ENCODE measurements at places on chromosomes 3 and 15.

DNA sequence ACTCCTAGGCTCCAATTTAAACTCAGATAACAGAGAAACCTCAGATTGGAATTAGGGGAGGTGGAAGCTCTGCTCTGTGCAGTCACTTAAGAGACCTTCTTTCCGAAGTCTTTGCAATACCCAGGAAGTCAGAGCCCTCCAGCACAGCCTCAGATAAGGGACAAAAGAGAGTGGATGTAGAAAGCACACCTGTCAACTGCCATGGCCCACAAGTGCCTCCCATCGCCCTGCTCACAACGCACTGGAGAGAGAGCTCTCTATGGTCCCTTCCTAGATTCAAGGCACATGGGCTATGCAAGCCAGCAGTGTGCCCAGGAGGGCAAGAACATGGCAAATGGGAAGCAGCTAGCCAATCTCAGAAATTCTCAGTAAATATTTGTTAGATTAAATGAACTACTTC is 47.3 kb upstream of the TBL1XR1 start:
- no peak for DNase-seq

DNA sequence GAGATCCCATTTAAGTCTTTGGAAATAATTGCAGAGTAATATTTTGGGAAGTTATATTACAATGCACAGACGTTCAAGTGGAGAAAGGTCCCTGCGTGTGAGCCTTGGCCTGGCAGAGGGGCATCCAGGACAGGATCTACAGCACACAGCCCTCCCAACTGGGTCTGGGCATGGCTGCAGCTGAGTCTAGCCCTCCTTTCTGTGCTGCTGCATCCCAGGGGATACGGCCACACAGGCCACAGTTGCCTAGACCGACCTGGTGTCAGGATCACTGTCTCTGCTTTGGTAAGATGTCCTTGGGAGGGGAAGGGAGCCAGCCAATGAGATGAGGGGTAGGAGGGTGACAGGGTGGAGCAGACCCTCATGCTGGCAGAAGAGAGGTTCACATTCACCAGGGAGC is 46.1 kb downstream of the APBA2 start:
- no peak for DNase-seq

DNA sequence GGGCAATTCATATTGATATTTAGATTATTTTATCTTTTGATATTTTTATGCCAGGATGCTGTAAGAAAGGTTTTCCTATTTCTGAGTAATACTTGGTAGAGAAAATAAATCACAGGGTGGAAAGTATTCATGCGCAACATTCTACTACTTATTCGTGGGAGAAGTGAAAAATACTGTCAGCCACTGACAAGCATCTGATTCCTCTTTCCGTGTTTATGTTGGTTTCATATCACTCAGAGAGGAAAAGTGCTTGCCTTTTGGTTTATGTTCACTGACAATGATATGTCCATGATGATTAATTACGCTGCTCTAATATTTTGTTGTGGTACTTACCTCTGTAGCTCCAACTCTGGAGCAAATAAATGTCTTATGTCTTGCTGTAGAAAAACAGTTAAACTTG is 429.4 kb downstream of the EDEM1 start:
- DNase-seq: no peak

DNA sequence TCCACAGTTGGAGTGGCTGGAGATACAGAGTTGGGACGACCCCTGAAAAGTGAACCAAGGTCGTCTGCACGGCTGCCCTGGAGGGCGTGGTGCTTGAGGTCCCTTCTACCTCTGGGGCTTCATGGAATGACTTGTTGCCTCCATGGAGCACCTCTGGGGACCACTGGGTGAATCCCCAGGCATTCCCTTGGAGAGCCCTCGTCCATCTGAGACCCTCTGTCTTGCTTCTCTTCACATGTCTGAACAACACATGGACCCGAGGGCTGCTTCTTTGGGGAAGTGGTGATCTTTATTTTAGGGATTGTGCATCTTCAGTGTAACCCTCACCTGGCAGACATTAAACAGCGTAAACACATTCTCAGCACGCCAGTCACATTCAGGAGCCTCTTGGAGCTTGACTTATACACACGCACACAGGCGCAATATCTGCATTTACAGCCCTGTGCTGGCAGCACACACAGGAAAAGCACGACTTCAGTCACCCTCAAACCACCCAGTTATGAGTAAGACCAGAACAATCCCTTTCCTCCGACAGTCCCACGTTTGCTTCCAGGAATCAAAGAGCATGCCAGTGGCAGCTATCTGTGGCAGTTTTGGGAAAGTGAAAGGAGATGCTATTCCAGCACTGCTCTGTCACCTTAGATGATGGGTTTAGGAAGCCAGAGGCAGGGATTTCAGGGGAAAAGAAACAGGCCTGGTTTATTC is 12.6 kb downstream of the FAM107A start:
- no peak for DNase-seq

- no peak for DNase-seq
These were observed 50.9 kb downstream of the MYL3 start for GRCh38 chr3:46812237-46812791.

DNA sequence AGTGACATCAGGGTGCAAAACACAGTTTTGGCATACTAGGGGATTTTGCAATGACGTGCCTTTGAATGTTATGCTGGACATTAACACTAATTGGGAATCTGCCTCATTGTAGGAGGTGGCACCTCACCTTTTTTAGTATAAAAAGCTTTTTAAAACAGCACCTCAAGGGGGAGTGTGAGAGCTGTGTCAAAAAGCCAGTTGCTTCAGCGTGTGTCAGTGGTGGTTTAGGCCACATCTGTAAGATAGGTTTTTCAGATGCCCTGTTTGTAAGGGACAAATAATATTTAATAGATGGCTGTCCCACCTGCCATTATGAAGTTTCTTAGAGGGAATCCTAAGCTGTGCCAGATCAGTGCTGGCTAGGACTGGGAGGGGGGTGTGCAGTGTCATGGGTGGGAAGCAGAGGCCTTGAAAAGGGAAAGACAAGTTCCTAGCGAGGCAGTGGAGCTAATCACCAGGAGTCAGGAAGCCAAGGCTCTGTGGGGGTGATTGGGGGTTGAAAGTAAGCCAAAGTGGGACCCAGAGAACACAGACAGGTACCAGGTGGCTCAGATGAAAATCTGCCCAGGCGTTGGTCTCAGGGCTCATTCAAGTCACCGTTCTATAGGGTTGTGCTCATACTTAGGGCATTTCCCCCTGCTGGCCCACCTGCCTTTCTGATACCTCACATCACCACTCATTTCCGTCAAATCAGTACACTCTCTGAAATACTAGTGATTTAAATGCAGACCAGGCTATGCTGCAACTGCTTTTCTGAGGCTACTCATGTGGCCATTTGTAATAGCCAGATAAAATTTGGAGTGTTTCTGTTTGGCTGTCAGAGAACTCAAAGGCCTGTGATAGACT is 120.5 kb downstream of the BBX start:
- no peak for DNase-seq

- DNase-seq: peak; percentile 41
These were observed 16.3 kb downstream of the BMF start for GRCh38 chr15:40092256-40092978.

- no peak for DNase-seq
These were observed 774.4 kb downstream of the SI start for GRCh38 chr3:164303894-164304293.

- DNase-seq: no peak
These were observed 53.6 kb upstream of the RPL35A start for GRCh38 chr3:197896421-197896820.

GRCh38 chr15:38190501-38190900 is 62.1 kb upstream of the SPRED1 start:
- no peak for DNase-seq

DNA sequence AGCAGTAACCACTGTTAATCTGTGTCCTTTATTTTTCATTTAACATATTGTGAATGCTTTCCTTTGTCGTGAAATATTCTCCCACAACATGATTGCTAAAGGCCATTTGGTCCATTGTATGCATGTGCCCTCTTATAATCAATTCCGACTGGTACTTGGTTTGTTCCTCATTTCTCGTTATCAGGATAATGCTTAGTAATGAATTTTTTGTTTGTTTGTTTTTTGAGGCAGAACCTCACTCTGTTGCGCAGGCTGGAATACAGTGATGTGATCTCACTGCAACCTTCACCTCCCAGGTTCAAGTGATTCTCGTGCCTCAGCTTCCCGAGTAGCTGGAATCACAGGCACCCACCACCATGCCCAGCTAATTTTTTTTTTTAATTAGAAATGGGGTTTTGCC is 22.0 kb downstream of the SPATA12 start:
- no peak for DNase-seq

GRCh38 chr15:39165020-39165706 is 415.7 kb upstream of the THBS1 start:
- no peak for DNase-seq

- DNase-seq: no peak
These were observed 928.9 kb upstream of the NR2F2 start for GRCh38 chr15:95401587-95401986.

DNA sequence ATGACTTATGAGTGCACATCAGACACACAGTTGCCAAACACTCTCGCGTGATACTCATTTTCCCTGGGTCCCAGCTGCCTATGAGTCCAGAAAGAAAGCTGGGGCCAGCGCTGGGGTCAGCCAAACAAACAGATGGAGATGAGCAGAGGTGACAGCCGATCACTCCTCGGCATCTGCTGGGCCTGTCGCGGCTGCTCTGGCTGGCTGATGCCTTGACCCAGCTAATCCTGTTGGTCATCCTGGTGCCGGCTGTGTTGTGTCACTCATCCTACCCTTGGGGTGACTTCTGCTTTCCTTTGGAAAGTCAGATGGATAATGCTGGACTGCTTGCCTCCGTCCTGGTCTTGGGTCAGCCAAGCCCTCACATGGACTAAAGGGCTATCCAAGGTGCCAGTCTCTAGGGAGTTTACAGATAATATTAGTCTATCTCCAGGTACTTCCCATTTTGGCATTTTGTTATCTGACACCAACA is 105.3 kb upstream of the PDZRN3 start:
- DNase-seq: no peak

DNA sequence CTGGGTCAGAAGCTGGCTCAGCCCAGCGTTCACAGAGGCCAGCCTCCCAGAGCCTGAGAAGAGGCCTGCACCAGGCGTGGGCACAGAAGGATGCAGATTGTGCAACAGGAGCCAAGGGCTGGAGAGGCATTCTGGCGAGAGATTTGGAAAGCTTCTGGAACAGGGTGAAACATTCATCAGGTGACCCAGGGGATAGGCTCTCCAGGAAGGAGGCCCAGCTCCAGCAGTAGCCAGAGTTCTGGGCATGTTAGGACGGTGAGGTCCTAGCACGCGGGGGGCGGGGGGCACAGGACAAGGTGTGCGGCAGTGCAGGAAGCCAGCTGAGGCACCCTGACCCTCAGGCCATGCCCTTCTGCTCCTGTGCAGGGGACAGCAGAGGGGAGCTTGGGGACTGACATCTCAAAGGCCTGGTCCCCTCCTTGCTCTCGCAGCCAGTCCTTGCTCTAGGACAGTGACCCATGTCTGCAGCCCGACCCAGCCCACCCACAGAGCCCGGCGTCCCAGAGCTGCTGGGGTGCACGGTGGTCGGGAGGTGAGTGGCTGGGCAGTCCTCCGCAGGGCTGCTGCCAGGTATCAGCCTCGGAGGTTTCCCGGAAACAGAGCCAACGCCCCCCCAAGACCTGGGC is 111.7 kb upstream of the KLF13 start:
- DNase-seq: no peak

GRCh38 chr15:89521605-89522004 is 25.2 kb upstream of the RHCG start:
- no peak for DNase-seq

GRCh38 chr3:11904157-11904556 is 57.5 kb upstream of the TAMM41 start:
- DNase-seq: no peak

DNA sequence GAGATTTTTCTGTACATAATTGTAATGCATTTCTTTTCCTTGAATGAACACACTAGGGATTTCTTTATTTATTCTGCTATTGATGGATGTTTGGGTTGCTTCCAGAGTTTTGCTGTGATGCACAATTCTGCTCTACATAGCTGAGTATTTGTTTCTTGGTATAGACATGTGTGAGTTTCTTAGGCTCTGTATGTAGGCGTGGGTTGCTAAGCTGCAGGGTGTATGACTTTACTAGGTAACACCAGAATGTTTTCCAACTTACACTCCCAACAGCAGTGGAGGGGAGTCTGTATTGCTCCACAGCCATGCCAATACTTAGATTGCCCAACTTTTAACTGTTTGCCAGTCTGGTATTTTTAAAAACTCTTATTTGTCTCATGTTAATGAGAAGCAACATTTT is 155.5 kb upstream of the TNIK start:
- no peak for DNase-seq

GRCh38 chr15:31336593-31337295 is 10.1 kb downstream of the KLF13 start:
- no peak for DNase-seq

- no peak for DNase-seq
These were observed 12.1 kb upstream of the LOXL1 start for GRCh38 chr15:73914145-73914544.

GRCh38 chr3:139302084-139302800 is 41.6 kb upstream of the MRPS22 start:
- no peak for DNase-seq

- no peak for DNase-seq
These were observed 176.7 kb downstream of the PDZRN3 start for GRCh38 chr3:73448041-73448440.

DNA sequence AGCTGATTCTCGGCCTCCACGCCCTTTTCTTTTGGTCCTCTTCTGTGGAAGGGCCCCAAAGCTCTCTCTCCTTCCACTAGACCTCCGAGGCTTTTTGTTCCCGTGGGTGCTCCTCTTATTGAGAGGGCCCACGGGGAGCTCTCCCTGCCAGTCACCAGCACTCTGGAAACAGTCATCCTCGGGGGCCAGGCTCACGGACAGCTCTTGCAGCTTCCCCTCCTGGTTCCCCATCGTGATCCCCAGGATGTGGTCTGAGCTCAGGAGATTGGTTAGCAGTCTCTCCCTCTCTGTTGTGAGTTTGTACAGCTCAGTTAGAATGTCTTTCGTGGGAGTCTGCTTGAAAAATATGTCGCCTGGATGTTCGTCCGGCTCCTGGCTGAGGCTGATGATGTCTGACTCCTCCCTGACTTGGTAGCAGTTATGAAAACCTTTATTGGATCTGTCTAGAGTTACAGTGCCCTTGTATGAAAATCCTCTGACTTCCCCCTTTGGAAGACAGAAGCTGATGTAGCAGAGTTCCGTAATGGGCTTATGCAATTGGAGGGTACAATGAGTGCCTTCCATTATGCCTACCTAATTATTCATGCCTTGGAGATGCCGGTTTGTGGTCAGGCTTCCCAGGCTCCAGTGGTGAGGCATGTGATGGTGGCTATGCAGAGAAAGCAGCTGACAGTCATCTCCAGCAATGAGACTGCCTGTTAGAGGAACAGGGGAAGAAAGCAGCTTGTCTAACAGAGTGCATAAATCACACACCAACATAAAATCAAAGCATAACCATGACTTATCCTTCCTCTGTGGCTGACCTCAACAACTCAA is 40.0 kb downstream of the FMN1 start:
- DNase-seq: no peak

DNA sequence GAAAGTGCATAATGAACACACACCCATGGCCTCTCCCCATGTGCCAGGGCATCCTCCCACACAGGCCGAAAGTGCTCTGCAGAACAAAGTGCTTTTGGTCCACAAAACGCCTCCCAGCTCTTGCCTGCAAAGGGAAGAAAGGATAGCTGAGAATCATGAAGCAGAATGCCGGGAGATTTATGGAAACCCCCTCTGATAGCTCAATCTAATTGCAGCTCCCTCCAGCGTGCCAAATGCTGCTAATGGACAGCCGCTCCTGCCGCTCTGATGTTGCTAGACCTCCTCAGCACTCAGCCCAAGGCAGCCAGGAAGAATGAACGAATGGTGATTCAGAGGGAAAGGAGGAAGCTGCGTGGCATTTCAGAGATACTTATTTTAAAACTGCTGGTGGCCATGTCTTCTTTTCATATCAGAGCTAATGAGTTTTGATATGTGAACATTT is 145.3 kb downstream of the TJP1 start:
- no peak for DNase-seq

Data from NCI-H2081 treated with DMSO at 0.1 percent for 48 hours (cell line).